Activated CD4-positive, alpha-beta T cell treated with anti-CD3 and anti-CD28 coated beads, Interleukin-2, amount 10 ng/mL, durations not matched to agents 7 days and 5 days (primary cell): ENCODE measurements at places on chromosomes 1 and 21.

DNA sequence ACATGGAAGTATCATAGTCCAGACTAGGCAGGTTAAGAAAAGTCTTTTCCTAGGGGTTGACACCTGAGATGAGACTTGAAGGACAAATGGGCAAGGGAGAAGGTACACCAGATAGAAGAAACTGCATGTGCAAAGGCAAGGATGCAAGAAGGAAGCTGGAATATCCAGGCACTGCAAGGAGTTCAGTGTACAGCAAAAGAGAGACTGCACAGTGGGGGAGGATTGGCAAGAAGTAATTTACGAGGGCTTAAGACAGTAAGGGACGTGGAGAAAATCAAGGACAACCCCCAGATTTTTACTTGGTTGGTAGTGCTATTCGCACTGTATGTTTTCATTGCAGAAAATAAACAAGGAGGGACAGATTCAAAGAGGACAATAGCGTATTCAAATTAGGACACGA lies 58.5 kb downstream of the DNM3 start:
- DNase-seq: no peak

GRCh38 chr1:12180315-12180714 lies 13.5 kb downstream of the TNFRSF1B start:
- no peak for DNase-seq

DNA sequence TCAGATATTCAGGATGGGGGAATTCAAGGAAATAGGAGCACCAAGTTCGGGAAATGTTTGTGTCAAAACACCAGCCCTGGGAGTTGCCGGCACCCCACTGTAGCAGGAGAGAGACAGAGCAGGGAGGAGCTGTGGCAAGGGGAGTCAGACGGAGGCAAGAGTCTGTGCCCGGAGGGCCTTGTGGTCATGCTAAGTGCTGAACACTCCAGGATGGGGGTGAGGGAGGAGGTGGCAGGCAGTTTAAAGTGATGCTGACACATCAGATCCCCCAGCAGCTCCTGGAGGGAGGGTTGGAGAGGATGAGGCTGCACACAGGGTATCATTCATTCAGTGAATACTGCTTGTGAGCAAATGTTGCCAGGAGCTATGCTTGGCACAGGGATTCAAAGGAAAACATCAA lies 150.3 kb upstream of the ETV3 start:
- no peak for DNase-seq

- no peak for DNase-seq
These were observed 175.5 kb downstream of the CLIC6 start for GRCh38 chr21:34844013-34844923.

DNA sequence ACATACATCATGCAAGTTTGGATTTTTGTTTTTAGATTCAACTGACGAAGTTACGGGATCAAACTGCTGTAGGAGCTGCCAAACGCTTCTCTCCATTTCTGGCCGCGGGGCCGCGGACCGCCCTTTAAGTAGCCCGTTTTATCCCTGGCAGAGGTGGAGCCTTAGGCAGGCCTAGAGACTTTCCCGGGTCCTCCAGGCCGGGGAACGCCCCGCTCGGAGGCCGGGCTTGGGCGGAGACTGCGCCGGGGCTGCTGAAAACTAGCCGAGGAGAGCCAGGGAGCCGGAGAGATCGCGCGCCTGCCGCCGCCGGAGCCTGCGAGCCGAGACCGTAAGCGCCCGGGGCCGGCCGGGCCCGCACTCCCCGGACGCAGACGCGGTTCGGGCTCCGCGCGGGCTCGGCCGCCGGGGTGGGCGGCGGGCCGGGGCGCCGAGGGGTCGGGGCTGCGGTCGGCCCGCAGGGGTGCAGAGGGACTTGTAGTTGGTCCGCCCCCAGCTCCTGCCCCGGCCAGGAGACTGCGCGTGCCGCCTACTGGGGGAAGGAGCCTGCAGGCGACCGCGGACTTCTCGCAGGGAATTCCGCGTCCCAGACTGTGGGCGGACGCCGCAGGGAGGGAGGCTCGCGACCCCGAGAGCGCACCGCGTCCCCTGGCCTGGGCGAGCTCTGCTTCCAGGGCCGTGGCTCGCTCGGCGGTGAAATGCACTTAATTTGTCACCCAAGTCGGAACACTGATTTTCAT lies at the start of gene EPHX1:
EPHX1 (plus strand) TSS at position 283 of the 737 bp plus-strand sequence. CDS start 18,606 bp downstream, outside the sequence.
- peak; percentile 75 for DNase-seq

- DNase-seq: no peak
These were observed 2.4 kb downstream of the SSBP3 start for GRCh38 chr1:54403808-54404261.

DNA sequence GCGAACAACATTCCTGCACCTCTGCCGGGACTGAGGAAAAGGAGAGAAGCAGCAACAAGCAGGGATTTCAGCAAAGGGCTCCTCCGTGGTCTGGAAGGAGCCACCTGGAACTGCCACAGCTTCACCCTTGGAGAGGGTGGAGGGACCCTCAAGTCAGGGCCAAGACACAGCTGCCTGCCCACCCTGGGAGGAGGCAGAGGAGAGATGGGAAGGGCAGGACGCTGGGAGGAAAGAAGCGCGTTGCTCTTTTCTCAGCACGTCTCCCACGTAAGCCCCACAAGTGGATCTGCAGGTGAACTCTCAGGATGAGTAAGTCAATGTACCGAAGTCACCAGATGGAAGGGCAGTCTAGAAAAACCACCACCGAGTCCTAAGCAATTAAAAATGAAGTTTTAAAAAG lies 39.6 kb downstream of the SLC19A1 start:
- DNase-seq: no peak

DNA sequence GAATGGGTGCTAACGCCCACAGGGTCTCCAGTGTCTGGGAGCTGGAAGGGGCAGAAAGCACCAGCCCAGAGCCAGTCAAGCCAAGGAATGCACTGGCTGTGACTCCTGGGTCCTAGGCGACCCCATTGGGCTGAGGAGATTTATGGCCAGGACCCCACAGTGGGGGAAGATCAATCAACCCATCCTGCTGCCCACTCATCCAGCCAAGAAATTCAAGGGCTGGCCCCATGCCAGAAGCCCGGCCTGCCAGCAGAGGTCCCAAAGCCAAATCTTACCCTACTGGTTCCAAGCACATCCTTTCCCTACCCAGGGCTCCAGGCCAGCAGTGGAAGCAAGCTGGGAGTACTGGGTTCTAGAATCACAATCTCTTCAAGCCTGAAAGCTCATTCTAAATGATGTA lies 6.8 kb upstream of the PDZK1IP1 start:
- DNase-seq: no peak

DNA sequence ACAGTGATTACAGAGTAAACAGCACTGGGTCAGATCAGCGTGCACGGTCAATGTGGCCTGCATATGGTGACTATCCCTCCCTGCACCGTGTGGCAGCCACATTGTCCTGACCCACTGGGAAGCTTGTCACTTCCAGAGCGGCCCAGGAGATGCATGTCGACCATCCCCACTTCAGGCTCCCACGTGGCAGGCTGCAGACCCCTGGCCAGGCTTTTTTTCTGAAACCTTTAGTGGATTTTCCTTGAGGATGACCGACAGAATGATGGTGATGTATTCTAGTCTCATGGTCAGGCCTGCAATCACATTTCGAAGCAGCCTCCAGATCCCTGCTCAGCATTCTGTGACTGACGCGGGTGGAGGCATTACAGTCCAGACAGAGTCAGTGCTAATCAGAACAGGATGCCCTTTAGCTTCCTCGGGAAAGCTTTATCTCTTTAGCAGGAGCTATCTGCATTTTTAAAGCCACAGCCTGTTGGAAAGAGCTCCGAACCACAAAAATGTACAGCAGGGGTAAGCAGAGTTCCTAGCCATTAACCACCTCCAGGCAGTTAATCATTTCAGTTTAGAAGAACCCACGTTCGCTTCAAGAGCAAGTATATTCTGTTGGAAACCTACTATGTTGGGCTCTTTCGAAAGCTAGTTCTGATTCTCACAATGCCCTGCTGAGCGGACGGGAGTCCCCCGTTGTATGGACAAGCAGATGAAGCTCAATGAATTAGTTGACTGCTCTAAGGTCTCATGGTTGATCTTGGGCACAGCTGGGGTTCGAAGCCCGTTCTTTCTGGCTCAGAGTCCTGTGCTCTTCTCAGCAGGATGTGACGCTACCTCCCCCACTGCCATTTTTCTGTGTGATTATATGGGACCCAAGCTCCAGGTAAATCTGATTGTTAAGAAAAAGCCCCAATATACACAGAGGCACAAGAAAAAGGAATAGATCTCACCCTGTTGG lies 56.5 kb downstream of the IRF2BP2 start:
- no peak for DNase-seq

DNA sequence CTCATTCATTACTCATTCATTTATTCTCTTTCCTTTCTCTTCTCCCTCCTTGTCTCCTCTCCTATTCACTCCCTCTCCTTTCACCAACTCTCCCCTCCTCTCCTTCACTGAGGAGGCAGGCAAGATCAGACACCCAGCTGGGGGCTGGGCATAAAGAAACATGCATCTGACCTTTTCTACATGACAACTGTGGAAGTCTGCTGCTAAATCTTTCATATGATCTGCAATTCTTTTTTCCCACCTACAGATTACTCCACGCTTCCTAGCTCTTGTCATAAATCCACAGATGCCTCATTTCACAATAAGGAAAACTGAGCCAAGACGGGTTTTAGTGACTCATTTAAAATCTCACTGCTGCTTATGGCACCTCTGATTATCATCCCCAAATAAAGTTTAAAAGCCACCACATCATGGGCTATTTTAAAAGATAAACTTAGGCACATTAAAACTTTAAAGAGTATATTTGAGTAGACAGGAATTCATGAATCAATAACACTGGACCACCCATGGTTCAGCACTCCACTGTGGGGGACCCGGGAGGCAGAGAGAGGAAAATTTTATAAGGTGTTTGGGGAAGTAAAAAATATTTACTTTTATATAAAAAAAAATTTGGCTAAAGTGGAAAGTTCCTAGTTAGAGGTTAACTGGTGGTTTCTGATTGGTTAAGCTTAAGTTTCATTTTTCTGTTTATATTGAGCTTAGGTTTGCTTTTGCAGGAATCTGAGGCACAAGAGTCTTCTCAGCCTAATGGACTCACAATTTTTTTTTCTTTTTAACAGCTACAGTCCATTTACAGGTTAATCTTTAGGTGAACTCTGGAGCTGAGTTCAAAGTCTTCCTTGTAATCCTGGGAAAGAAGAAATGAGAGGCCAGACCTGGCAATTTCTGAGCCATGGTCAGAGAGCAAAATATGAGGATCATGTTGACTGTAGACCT lies 55.8 kb upstream of the DNAH14 start:
- DNase-seq: no peak

- DNase-seq: no peak
These were observed 32.2 kb downstream of the HSPG2 start for GRCh38 chr1:21904704-21905520.

- no peak for DNase-seq
These were observed 26.6 kb upstream of the LRRN2 start for GRCh38 chr1:204711947-204712701.
